Kasumi-1 (cell line): ENCODE measurements at places on chromosomes 16 and 17.

DNA sequence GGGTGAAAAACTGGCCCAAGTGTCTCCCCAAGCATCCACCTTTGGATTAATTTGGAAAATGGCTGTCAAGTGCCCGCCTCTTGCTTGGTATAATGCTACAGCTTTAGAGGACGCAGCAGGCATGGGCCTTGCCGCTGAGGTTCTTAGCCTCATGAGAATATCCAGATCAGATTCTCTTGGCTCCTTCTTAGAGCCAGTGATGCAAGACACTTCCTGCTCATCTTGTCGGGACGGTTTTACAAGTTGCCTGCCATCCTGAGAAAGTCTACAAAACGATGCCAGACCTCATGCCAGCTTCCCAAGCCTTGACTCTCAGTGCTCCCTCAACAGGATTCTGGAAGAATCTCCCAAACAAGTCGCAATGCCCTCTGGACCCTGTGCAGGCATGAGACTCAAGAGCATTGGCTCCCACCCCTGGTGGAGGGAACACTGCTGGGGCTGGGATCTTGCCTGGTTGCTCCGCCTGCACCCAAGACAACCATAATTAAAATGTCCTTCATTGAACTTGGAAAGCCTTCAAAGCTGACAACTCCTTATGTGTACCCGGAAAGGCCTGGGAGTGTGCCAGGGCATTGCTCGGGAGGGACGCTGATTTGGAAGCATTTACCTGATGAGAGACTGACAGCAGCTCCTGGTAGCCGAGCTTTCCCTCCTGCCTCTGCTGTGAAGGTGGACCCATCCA lies 25.8 kb upstream of the STH start:
- no peak for DNase-seq

GRCh38 chr16:27678955-27679354 lies 129.0 kb downstream of the KATNIP start:
- DNase-seq = no peak

GRCh38 chr17:4357030-4357628 lies 9.3 kb downstream of the UBE2G1 start:
- DNase-seq = no peak

- no peak for DNase-seq
Measured at GRCh38 chr16:18958621-18959029, 25.1 kb upstream of the TMC7 start.

- no peak for DNase-seq
Measured at GRCh38 chr17:54180950-54181349, 358.2 kb downstream of the KIF2B start.

GRCh38 chr17:77889866-77890760 lies 68.4 kb upstream of the TNRC6C start:
- no peak for DNase-seq

- DNase-seq = no peak
Measured at GRCh38 chr16:3574195-3574594, 3.0 kb downstream of the NLRC3 start.

DNA sequence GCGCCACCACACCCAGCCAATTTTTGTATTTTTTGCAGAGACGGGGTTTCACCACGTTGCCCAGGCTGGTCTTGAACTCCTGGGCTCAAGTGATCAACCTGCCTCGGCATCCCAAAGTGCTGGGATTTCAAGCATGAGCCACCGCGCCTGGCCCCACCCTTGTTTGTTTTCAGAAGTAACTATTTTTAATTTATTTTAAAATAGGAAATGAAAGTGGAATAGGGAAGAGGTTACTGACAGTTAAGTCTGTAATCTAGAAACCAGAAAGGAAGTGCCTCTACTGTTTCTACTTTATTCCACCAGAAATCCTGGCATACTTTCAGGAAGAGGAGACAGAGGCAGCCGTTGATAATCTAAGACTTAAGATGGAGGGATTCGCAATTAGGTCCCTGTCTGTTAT lies 225.6 kb downstream of the TANC2 start:
- DNase-seq = no peak

- DNase-seq = no peak
Measured at GRCh38 chr17:72587773-72588511, 467.1 kb downstream of the SOX9 start.

GRCh38 chr17:76074390-76075363 lies at the start of gene GALR2:
Gene GALR2, plus strand, starts transcription at chr17:76074781. Its CDS starts 103 bp downstream, at chr17:76074884.
- DNase-seq = no peak

GRCh38 chr17:61200339-61200715 lies 199.3 kb upstream of the TBX2 start:
- no peak for DNase-seq

DNA sequence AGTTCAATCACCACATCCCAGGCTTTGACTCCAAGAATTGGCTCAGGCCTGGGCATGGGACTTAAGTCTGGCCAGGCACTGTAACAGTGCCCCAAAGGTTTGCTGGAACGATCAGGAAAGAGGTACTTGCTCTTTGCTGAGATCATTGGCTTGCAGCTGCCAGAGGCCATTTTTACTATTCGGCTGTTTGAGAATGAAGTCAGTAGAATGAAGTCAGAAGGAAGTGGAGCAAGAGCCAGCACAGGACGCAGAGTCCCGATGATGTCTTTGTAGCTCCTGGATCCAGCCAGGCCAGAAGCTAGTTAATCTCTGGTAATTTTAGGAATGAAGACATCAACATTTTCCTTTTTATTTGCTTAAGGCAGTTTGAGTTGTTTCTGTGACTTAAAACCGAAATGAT lies 195.5 kb downstream of the RAB11FIP4 start:
- no peak for DNase-seq

- no peak for DNase-seq
Measured at GRCh38 chr16:25925421-25925820, 233.7 kb downstream of the HS3ST4 start.

- no peak for DNase-seq
Measured at GRCh38 chr16:77849646-77850258, 61.4 kb downstream of the VAT1L start.

- DNase-seq = no peak
Measured at GRCh38 chr17:57357392-57357784, 101.1 kb downstream of the MSI2 start.

DNA sequence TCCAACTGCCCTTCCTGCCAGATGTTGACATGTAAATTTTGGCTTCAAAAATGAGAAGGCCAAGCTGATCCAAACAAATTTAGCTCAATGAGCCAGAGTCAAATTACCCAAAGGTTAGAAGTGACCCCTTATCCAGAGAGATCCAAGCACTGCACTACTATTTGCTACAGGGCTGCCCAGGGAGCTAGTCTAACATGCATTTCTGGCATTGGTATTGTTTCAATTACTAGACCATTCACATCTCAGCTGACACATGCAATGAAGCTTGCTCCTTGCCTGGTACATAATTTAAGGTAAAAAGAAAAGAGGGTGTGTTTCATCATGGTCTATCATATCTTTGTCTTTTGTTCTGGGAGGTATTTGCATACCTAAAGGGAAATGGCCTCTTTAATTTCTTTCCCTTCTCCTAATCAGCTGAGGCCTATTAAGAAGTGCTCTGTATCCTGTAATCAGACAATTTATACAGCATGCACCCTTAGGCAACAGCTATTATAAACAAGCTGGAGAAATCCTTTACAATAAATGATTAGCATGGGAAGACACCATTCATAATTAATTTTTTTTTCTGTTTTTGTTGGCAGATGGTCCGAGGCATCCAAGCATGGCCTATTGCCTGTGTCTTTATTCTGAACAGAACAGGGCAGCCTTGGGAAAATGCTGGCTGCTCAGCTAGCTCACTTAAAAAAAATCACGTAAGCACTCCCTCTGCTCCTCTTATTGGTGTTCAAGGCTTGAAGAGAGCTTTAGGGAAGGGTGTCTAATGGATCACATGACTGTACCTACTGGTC lies 161.5 kb upstream of the SALL1 start:
- no peak for DNase-seq

GRCh38 chr17:43927060-43927864 lies 15.0 kb downstream of the PPY start:
- DNase-seq = no peak

DNA sequence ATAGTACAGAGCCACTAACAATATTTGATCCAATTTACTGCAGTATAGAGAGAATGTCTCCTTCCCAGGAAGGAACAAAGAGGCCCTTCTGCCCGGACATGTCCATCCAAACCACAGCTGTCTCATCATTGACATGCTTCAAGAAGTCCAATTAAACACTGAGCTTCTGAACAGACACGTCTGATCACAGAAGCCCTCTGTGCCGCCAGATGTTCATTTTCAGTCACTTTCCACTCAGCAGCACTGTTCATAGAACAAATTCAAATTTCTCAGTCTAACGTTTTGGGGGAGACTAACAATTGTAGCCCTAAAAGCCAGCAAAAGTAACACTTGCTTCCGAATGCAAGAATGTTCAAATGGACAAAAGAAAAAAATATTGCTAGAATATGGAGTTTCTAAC lies 15.3 kb downstream of the ZC3H7A start:
- DNase-seq = no peak

- no peak for DNase-seq
Measured at GRCh38 chr17:40475234-40475908, 26.1 kb downstream of the TNS4 start.

DNA sequence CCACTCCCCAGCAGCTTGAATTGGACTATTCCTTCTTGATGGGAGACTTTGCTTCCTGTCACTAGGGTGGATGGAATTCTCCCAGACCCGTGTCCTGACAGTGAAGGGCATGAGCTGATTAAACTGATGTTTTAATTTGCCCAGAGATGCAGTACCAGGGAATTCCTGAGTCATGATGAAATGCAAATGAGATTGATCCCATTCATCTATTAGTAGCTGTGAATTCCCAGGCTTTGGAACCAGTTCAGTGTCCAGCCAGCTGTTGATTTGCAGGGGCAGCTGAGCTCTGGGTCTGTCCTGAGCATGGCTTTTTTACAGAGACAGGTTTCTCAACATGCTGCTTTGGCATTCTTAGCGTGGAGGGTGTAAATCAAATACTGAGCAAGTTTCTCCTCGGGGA lies 157.9 kb downstream of the PITPNC1 start:
- DNase-seq = no peak

GRCh38 chr17:48357779-48358602 lies 72.0 kb downstream of the SKAP1 start:
- DNase-seq = no peak

DNA sequence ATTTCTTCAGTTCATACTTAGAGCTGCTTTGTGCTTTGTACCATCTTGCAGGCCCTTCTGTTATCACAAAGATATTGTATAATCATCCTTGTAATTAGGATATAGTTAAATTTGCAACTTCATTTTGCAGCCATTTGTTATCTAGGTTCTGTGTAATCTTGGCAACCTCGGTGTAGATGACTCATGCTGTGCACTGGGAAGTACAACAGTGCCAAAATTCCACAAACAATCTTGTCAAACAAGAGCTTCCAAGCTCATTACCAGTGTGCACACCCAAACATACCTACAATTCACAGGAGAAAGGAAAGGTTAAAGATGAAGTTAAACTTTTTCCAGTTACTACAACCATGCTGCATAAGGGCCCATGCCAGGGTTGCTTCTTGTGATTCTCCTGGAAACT lies 1231.8 kb downstream of the CDH11 start:
- no peak for DNase-seq

- DNase-seq = no peak
Measured at GRCh38 chr16:55331648-55332185, 7.7 kb downstream of the IRX6 start.

DNA sequence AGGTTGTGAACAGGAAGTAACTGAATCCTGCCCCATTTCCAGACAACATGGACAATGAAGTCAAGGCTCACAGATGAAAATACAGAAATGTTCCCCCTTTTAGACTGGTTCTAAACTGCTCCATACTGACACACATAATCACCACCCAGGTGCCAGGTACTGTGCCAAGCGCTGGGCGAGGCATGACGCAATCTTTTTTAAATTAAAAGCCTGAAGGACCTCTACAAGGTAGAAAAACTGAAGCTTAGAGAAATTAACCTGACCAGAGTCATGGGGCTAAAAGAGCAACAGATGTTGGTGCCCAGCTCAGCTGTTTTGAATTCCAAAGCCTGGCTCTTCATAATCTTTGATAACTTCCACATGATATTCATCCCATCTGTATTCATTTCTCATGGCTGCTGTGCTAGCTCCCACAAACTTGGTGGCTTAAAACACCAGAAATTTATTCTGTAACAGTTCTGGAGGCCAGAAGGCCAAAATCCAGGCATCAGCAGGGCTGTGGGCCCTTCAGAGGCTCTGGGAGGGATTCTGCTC lies 4.9 kb upstream of the RAB11FIP4 start:
- DNase-seq = no peak

GRCh38 chr17:34633351-34633750 lies 54.0 kb downstream of the TMEM132E start:
- no peak for DNase-seq
